CD8-positive, alpha-beta memory T cell (primary cell): ENCODE measurements at places on chromosomes 1 and 21. TPM values are rescaled to one million over a fixed set of nuclear protein-coding genes. Genes with fewer than 3 reads are reported as not detected.

DNA sequence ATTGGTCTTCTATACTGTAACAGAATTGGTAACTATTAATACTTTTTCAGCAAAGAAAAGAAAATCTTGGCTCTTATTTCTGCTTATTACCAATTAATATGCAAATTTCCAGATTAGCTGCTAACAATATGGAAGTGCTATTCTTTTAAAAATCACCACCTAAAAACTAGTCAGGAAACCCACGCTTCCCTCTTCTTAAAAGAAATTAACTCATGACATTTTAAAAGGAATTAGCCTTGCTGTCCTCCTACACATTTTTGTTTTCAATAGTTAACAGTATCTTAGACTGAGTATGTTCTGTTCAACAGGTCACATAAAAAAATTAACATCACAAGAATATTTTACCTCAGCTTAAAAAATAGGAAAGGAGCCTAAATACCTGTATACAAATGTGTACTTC, 27.3 kb downstream of the ABL2 start:
- no peak for DNase-seq

GRCh38 chr1:230894032-230894431, 25.7 kb upstream of the C1orf198 start:
- no peak for DNase-seq

UBL4B gene
- not detected for polyA plus RNA-seq

CELA2A gene
- not detected for polyA plus RNA-seq

UBE2U gene
- polyA plus RNA-seq = not detected

GRCh38 chr1:16721871-16722641, 18.3 kb upstream of the RNU1-4 start:
- DNase-seq = no peak

PRDX6 gene
- polyA plus RNA-seq = 159 TPM

TMEM200B gene
- 0.12 TPM for polyA plus RNA-seq

NOS1AP gene
- polyA plus RNA-seq = not detected

DNA sequence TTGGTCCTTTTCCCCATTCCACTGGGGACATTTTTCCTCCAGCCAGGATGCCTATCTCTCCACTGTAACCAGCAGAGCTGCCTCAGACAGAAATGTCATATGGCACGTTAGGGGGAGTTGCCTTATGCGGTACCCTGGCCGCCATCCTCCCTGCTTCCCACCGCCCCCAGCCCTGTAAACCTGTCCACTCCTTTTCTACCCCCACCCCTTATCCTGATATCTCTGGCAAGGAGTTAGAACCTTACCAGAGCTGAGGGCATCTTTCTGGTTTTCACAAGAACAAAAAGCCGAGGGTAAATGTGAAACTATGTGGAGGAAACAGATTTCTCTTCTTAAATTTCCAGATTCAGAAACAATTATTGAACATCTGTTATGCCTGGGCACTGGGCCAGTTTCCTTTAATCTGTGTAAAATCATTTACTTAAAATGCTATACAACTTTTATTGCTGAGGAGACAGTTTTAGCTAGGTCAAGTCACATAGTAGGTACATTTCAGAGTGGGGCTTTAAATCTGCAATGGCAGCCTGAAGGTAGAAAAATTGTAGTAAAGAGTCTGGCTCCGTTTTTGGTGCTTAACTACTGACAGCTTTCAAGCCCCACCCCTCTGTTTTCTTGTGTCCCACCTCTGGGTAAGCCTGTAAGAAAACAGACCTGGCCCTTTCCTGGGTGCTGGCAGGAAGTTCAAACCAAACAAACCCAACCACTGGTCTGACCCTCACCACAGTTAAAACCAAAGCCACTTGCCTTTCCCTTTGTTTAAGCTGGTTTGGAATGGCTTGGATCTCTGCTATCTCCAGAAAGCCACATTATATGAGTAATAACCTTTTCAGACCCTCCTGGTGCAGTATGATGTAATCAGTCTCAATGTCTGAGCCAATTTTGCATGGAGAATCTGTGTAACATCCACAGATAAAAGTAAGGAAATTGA, 319.0 kb downstream of the HHAT start:
- DNase-seq = no peak

ZYG11A gene
- polyA plus RNA-seq = not detected

GRCh38 chr1:11977625-11978024, 2.6 kb upstream of the MFN2 start:
- DNase-seq = no peak

- no peak for DNase-seq
These were observed 122.3 kb upstream of the TMPRSS2 start for GRCh38 chr21:41630249-41630648.

DNA sequence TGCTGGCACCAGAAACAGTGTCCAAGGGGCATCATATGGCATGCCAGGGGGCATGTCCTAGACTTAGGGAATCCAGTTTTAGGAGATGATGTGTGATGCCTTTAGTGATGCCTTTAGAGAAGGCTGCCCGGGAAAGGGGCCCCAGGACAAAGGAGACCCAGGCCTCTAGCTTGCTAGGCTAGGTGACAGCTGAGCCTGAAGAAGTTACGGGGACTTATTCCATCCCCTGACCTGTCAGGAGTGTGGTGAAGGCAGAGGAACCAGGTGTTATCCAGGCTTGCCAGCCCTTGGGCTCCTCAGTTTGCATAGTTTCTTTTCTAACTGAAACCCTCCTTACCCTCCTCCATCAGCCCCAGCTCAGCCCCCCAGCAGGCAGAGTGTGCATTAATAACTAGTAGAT, 269.7 kb upstream of the CSF3R start:
- no peak for DNase-seq

CRYAA gene
- polyA plus RNA-seq = not detected

FNDC5 gene
- polyA plus RNA-seq = 0.77 TPM

DNA sequence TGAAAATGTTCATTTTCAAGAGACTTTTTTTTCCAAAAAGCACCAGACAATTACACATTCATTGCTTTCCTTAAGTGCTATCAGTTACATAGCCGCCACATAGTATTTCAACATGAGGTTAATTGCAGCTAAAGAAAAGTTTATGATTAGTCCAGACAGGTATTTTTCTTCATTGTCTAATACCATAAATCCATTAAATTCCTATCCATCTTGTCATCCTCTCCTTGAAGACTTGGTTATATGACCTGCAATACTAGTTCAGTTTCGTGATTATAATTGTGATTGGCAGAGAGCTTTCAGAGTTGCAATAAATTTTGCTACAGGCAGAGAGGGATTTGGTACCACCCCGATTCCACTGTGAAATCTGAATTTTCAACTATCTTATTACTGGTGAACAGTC, 437.7 kb downstream of the GPATCH2 start:
- no peak for DNase-seq

- DNase-seq = no peak
These were observed 10.8 kb upstream of the DEGS1 start for GRCh38 chr1:224172229-224172628.

DNA sequence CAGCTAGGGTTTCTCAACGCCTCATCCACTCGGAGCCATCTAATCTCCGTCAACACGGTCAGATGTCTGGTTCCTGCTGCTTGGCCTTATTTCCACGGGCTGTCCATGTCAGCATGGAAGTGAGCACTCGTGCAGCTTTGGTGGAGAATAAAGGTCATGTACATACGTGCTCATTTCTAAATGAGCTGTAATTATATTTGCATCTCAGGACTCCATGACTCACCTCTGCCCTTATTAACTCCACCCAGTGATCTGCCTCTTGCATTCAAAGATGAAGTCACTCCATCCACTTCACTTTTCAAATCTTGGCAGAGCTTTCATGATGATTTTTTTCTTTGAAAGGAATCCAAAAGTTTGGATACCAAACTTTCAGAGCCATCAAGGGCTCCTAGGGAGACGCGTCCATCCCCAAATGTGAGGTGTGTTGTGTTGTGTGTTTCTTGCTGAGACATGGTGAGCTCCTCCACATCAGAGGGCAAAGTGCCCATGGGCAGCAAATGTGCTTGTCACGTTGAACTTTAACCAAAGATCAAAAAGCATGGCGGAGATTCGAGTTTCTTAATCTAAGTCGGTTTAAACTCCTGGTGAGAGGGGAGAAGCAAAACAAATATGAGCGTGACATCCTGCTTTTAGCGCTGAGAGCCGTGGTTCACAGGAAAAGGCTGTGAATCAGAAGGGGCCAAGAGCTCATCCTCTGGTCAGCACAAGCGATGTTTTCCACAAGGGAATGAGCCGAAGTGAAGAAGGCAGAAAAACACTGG, 68.6 kb upstream of the ERRFI1 start:
- DNase-seq = no peak

CSF3R gene
- not detected for polyA plus RNA-seq

HMGB4 gene
- polyA plus RNA-seq = not detected

DNA sequence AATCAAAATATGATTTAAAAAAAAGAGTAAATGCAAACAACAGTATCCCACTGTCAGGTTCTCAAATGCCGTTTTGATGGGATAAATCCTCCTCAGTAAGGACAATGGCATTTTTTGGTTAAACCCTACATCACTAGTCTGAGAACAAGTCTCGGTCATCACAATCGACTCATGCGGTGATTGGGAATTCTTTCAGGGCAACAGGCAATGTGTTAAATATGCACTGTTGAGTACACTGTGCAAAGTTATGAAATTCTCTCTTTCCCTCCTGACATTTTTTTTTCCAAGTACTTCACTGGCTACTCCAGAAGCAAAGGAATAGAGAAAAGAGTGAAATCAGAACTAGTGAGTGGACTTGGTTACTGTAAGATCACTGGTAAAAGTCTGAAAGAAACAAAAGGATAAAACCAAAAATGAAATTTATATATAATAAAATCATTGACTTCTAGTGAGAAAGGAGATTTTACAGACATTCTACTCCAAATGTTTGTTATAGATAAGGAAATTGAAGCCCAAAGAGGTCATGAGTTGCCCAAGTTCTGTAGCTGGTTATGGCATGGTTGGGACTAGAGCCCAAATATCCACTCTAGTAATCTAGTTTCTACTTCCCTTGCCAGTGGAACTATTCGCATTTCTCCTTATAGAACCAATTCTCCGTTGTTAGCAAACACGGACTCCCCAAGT, 111.3 kb downstream of the TGFBR3 start:
- DNase-seq = no peak

DNA sequence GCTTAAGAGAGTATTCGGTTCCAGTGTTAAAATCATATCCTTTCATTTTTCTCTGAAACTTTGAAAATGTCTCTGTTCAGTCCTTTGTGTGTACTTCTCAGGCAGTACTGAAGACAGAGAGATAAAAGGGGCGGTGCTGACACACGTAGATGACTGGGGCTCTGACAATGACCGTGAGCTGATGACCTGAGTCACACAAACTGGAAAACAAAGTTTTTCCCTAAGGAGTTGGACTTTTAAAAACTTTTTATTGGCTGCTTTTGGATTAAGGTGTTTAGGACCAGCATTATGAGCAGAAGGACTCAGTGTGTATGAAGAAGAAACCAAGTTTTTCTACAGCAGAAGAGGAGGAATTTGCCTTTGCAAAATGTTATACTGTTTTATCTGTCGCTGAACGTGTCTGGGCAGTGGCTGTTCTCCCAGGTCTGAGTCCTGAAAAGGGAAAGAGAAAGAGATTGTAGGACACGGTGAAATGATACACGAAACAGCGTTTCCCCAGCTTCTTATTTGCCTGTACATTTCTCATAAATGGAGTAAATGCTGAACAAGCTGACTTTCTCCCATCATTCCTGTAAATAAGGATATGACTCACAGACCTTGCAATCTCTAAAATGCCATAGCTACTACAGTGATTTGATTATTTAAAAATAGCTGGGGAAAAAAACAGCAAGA, 51.5 kb downstream of the MAP3K7CL start:
- no peak for DNase-seq

- no peak for DNase-seq
These were observed 41.7 kb downstream of the WNT4 start for GRCh38 chr1:22101199-22101598.

GRCh38 chr1:245645406-245645805, 490.6 kb downstream of the KIF26B start:
- no peak for DNase-seq

DNA sequence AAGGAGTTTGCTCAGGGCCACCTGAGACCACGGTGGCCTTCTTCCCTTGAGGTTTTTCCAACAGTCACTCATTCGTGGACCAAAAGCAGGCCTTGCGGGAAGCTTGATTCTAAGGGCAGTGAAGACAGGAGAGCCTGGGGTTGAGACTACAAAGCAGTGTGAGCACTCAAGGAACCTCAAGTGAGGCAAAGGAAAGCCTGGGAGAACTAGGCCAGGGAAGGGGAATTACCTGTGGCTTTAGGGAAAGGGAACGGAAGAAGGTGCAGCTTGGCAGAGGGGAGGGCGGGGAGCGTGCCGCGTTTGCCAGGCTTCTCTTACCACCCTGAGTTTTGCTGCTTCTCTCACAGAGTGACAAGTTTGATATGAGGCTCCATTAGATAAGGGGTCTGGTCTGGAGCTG, 114.3 kb downstream of the DHRS3 start:
- no peak for DNase-seq

DNA sequence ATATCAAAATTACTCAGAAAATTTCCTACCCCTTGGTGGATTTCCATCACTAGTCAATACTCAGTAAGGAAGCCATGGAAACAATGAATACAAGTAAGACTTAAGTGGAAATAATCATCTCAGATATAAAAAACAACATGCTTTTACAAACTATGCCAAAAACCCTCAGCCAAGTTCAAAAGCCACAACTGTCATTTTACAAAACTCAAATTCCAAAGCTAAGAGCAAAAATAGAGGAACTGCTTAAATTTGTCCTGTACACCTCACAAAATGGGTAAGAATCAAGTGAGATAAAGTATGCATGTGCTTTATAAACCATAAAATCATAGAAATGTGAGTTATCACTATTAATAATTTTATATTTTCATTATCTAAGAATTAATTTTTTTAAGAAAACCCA, 9.6 kb downstream of the TMCO1 start:
- DNase-seq = no peak

DNA sequence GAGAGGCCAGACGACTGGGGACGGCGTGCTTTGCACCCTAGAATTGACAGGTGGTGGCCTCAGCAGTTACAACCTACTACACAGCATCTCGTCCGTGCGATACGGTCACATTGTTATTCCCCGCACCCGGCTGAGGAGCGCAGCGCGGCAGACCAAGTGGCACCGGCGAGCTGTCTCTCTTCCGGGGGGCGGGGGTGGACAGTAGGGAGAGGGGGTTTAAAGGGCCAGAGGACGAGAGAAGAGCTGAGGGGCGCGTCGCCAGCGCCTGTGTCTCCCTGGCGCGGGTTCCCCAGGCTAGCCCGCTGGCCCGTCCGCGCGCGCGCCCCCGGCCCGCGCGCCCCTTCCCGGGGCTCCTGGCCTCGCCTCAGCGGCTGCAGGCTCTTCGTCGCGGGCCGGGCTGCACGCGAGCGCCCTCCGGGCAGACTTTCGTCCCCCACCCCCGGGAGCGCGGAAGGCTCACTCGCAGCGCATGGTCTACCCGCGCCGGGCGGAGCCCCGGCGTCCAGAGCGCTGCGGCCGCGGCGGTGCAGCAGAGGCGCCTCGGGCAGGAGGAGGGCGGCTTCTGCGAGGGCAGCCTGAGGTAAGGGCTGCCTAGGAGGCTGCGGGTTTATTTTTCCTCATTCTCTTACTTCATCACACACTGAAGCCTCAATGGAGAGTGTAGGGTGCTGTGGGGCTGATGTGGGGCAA, at the start of gene PDE4B:
Gene PDE4B, plus strand, starts transcription at position 227 of the 690 bp plus-strand sequence.
- no peak for DNase-seq

ZNF648 gene
- polyA plus RNA-seq = not detected

EFNA1 gene
- 1.3 TPM for polyA plus RNA-seq

DNA sequence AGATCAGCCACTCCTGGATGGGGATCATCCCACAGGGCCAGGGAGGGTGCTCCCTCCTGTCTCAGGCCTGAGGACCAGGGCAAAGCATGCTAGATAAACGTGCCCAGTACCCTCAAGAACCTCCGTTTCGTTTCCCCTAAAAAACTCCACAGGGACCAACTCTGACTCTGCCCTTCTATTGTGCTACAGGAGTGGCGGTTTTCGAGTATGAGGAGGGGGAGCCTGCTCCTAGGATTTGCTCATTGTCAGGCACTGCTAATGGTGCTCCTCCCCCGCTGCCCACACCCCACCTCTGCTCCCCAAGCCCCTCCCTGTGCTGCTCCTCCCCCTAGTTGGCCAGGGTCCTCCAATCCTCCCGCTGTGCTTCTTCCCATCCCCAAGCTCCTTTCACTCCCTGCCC, 32.0 kb downstream of the PGBD5 start:
- DNase-seq = no peak
